Right ventricle myocardium inferior (tissue), 1 donor: ENCODE measurements at places on chromosomes 1 and 21. TPM values are rescaled to one million over a fixed set of nuclear protein-coding genes. Genes with fewer than 3 reads are reported as not detected.

DNA sequence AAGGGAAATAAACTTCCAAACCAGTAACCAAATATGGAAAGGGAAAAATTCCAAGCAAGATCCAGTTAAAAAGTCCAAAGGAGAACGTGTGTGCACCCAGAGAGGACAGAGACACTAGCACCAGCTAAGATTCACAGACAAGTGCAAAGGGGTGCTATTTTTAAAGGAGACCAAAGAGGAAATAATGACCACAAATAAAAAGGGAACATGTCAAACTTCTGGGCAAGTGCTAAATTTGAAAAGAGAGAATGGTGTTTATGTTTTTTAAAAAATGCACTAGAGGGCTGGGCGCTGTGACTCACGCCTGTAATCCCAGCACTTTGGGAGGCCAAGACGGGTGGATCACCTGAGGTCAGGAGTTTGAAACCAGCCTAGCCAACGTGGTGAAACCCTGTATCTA lies 8.6 kb downstream of the JAM2 start:
- DNase-seq, result no peak

DNA sequence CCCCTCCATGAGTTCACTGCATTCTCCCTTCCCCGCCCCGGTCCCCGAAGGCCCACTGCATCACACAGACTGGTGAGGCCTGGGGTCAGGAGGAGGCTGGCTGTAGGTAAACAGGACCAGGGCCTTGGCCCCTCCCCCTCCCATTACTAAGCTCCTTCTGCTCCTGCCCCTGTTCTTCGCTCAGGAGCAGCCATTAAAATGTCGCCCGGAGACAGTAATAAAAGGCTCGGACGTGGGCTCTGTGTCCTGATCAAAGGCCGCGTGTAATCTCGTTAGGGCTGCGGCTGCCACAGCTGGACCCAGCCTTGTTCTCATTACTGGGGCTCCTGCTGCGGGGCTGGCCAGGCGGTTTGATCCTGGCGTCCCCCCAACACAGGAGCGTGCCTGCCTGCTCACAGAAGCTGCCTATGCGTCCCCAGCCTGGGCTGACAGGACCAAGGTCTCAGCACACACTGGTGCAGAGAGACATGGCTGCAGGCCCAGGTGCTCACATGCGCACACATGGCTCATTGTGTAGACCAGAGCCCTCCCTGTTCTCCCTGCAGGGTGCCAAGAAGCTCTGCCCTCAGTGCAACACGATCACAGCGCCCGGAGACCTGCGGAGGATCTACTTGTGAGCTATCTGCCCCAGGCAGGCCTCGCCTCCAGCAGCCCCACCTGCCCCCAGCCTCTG lies 24.0 kb downstream of the TMEM53 start:
- DNase-seq, result peak; percentile 78

DNA sequence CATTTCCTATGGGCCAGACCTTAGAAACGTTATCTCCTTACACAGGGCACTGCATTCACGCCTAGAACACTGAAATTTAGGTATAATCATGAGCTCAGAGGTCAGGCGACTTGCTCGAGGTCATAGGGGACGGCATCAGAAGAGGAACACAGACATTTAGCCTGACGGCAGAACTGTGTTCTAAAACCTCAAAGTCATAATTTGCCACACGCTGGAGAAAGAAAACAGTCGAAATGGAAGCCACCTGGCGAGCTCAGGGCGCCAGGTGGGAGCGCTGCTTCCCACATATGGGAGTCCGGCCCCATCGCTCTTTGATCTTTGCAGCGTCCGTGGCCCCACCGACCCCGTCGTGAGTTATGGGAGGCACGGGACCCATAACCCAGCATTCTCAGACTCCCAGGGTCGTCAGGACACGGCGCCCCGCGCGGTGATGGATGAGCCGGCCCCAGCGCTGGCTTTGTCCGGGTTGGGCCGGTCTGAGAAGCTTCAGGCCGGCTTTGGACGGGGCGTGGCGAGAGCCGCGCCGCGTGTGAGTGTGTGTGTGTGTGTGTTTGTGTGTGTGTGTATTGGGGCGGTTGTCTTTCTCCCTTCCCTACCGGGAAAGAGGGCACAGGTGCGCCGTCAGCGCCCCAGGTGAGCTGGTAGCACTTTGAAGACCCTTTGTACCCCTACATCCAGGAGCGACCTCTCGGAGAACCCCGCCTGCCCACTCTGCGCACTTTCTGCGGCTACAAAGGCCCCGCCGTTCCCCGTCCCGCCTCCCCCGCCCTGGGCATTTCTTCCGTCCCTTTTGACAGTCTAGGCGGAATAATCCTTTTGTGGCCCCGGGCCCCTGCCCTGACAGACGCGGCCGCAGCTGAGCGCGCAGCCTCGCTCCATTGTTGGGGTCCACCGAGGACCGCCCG lies 861 bp upstream of the DRAXIN start:
- no peak for DNase-seq

- no peak for DNase-seq
Measured at GRCh38 chr1:201752333-201752732, 76.6 kb upstream of the IPO9 start.

The LAMC1 gene
- 100 TPM for total RNA-seq

DNA sequence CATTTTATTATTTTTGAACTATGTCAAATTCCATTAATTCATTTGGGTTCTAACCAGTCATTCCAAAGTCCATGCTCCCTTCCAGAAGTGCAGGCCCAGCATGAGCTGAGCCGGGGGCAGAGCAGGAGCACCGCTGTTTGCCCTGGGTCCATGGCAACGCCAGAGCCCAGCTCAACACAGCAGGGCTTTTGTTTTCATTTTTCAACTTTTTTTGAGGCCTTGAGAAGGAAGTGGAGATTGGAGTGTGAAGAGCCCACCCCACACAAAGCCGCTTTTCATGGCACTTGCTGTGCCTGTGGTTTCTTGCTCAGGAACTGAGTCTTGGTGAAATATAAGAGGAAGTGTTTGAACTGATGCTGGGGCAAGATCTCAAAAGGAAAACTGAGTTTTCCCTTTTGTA lies 13.2 kb upstream of the PRMT2 start:
- peak; percentile 80 for DNase-seq

DNA sequence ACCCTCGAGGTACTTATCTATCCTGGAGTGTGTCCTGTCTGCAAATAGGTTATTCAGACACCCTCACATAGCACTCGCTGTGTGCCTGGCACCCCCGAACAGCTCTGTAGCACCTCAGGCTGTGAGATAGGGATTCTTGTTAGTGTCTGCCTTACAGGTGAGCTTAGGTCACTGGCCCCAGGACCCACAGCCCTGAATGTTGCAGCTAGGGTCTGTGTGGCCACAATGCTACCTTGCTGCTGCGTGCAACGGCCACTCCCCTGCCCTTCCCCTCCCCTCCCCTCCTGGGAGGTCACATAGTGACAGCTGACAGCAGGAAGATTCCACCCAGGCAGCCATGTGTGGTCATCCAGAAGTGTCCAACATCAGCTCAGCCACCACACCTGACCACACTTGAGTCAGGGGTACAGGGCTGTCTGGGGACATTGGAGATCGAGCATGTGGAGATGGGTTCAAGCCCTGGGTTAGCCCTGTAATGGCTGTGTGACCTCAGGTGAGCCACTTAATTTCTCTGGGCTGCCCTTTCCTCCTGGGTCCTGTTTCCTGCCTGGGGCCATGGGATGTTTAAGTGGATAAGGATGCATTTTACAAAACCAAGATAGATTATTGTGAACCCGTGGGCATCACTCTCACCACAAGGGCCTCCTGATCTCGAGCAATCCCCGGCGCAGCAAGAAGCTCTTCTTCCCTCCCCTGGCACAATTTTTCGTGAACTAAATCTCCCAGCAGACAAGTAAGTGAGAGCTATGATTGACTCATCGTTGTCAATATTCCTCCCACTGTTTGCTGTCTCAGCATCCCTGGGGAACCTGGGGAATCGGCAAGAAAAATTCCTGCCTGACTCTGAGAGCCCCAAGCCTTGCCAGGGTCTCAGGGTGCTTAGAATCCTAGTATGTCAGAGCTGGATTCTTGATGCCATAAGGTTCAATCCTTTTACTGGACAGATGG lies 208.7 kb downstream of the PTPRU start:
- DNase-seq, result no peak

- no peak for DNase-seq
Measured at GRCh38 chr1:193085263-193085662, 20.0 kb downstream of the GLRX2 start.

DNA sequence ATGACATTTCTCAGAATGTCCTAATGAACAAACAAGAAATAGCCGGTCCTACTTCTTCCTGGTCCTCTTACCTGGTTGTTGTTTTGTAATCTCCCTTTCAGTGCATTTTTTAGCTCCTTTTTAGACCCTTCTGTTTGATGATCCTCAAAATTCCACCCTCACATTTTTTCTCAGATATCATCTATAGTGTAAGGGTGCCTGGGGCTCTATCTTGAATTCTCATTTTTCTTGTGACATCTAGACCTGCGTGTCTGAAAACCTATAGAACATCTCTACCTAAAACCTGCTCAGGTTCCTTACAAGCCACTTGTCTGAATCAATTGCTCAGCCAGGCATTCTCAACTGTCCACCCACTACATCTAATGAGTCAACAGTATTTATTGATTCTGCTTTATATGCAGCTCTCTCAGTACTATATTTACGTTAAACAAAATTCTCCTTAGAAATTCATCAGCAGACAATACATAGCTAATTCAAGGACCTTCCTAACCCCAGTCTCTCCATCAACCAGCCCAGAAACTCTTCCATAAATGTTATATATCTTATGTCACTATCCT lies 36.5 kb upstream of the USH2A start:
- no peak for DNase-seq

The CD1C gene
- total RNA-seq, result 0.57 TPM

DNA sequence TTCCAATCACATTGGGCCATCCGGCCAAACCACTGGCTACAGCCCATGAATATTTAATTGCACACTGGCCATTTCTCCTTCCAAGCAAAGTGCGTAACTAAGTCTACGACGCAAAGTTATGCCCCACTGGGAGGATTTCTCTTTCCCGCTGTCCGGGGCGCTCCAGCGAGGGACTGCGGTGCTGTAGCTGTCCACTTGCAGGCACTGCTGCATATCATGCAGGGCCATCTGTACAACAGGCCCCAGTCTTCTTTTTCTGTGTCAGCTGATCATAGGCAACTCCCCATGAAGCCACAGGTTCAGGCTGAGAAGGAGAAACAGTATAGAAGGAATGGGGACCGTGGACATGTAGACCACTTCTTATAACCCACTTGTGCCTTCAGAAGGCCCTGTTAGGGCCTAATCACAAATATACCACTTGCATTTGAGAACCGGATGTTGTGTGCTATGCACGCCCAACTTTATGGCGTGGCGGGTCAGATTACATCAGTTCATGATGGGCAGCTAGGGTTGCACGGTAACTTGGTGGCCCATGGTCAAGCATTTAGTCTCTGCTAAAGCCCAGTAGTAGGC lies 58.0 kb downstream of the ADSS2 start:
- no peak for DNase-seq

DNA sequence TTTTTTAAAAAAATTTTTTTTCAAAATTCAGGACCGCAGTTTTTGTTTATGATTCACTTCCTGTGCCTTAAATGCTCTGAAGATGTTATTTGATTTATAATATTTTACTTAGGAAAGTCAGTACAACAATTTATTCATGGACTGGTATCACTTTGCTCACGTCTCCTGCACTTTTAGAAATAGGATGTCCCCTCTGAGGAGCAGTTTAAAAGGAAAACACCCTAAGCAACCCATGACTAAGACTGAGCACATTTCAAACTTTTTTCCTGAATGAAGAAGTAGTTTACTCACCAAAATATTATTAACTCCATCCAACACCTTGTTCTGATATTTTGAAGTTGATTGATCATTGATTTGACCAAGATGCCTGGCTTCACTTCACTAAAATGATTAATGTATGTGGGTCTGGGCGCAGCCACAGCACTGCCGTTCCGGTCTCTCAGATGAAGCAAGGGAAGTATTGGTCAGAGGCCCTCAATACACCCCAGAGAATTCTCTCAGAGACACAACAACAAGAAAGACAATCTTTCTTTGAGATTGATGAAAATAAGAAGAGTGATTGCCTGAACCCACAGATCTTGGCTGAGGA lies 223.9 kb downstream of the TGFB2 start:
- no peak for DNase-seq

DNA sequence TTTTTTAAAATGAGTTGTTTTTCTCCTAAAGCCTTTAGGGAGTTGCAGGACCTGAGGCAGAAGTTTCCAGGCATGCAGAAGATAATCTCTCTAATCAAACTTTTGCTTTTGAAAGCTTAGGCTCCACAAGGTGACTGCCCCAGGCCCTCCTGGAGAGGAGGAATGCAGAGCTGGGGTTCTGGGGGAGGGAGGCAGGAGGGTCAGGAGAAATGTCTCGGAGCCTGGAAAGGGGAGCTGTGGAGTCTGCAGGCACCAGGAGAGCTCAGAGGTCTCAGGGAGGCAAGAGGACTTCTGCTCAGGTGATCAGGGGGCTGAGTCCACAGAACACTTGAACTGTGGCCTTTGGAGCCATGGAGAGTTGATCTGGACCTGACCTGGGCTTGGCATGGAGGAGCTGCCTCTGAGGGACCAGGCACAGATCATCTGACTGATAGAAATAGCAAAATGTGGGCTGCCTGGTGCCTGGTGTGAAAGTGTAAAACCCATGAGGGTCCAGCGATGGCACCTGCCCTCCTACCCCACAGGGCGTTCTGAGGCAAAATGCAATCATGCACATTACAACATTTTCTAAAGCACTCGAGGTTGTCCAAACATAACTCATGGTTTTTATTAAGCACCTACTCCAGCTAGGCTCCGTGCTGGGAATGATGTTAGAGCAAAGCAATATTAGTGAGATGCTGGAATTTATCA lies 10.0 kb upstream of the ABCG1 start:
- DNase-seq, result no peak

The PWP2 gene
- 8.1 TPM for total RNA-seq

- DNase-seq, result no peak
Measured at GRCh38 chr1:66357478-66358197, 176.3 kb upstream of the SGIP1 start.

GRCh38 chr1:119829625-119830024 lies 18.4 kb upstream of the REG4 start:
- DNase-seq, result no peak

The PEX11B gene
- 19.2 TPM for total RNA-seq

GRCh38 chr1:66929146-66929688 lies 4.4 kb downstream of the MIER1 start:
- no peak for DNase-seq

The RER1 gene
- total RNA-seq, result 85.8 TPM

GRCh38 chr1:230749150-230749549 lies 2.0 kb downstream of the CAPN9 start:
- DNase-seq, result no peak

DNA sequence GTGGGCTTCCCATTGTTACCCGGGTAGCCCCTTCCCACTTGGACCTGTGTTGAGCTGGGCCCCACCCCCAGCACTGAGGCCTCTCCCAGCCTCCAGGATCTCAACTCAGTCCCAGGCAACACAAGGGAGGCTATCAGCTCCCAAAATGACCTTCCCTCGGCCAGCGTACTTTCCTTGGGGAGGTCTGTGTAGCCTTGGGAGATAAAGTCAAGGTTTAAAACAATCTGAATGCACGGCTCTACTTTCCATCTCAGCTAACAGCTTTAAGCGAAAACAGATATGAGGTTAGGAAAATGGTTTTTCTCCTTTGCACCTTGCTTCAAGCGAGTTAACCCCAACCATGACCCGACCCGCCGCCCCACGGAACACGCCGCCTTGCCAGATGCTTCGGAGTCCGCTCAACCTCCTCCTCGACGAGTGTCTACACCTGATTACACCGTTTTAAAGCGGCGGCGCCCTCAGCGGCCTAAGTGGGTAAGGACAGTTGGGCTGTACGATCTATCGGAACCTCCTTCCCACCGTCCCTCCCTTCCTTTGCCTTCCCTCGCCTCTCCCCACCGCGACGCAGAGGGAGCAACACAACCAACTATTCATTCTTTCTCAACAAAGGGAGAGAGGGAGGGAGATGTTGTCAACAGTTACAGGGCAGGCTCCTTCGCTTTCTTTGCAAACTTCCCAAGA lies 1.1 kb downstream of the BCAR3 start:
- peak; percentile 91 for DNase-seq

The RIPK4 gene
- 0.08 TPM for total RNA-seq
